ENCODE measurements at places on chromosomes 12 and 14. TPM values are rescaled to one million over a fixed set of nuclear protein-coding genes. Genes with fewer than 3 reads are reported as not detected.
A peak's percentile ranks its signal among the peaks of the same experiment; 100 is the strongest.

DNA sequence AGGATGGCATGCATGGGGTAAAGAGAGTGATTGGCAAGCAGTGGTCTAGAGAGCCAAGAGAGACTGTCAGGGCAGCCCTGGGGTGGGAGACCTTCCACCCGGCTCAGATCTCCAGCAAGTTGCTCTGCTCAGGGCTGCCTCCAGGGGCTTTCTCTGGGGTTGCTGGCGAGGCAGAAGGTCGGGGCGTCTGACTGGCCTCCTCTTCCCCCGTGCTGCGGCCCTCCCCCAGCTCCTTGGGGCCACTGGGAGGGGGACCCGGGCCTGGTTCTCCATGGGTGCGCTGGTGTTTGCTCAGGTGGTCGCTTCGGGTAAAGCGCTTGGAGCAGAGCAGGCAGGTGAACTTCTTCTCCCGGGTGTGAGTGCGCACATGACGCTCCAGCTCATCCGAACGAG lies 6.6 kb upstream of the AAAS start:
- peak; percentile 80 for DNase-seq
- peaks cover 6% of the 10 kb centered on the region for H3K4me1 ChIP-seq
- no peak overlapping the region for H3K27ac ChIP-seq
- H3K27me3 ChIP-seq = peaks cover 15% of the 10 kb centered on the region
- no peaks in the 10 kb centered on the region for H3K36me3 ChIP-seq
- no peak overlapping the region for H3K4me3 ChIP-seq

DNA sequence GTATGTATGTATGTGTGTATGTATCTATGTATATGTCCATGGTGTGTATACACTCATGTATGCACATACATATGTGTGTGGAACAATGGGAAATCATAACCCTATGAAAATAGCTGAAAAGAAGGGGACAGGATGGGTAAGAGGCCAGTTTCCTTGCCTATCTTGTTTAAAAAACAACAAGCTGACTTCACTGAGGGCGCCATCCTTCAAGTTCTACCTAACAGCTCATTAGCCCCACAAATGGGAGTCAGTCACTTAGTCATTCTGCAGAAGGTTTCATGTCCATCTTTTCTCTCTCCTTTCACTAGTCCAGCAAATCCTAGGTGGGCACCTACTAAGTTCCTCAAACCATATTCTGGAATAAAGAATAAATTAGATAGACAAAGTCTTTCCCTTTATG lies 14.7 kb downstream of the STON2 start:
- H3K36me3 ChIP-seq = no peaks in the 10 kb centered on the region
- DNase-seq = no peak
- no peaks in the 10 kb centered on the region for H3K4me1 ChIP-seq
- H3K27me3 ChIP-seq = no peaks in the 10 kb centered on the region
- H3K4me3 ChIP-seq = no peak overlapping the region

- DNase-seq = peak; percentile 22
- no peak overlapping the region for H3K27ac ChIP-seq
- no peaks in the 10 kb centered on the region for H3K27me3 ChIP-seq
Observed at GRCh38 chr12:85156569-85156968, 120.4 kb downstream of the LRRIQ1 start.

KLHL33 gene
- 0.36 TPM for total RNA-seq

- DNase-seq = peak; percentile 80
- H3K4me3 ChIP-seq = peak overlapping the region; percentile 72
- peaks cover 12% of the 10 kb centered on the region for H3K4me1 ChIP-seq
- H3K36me3 ChIP-seq = no peaks in the 10 kb centered on the region
Observed at GRCh38 chr14:100193417-100194357, 34.2 kb upstream of the DEGS2 start.

- no peaks in the 10 kb centered on the region for H3K36me3 ChIP-seq
- no peaks in the 10 kb centered on the region for H3K27me3 ChIP-seq
- no peak overlapping the region for H3K27ac ChIP-seq
- no peak overlapping the region for H3K4me3 ChIP-seq
- no peak for DNase-seq
Observed at GRCh38 chr12:85448548-85449139, 168.6 kb downstream of the ALX1 start.

GRCh38 chr12:113260127-113260526 lies 38.9 kb downstream of the TPCN1 start:
- H3K4me1 ChIP-seq = no peaks in the 10 kb centered on the region
- no peak overlapping the region for H3K27ac ChIP-seq
- DNase-seq = no peak
- H3K27me3 ChIP-seq = no peaks in the 10 kb centered on the region

PRH2 gene
- not detected for total RNA-seq

DNA sequence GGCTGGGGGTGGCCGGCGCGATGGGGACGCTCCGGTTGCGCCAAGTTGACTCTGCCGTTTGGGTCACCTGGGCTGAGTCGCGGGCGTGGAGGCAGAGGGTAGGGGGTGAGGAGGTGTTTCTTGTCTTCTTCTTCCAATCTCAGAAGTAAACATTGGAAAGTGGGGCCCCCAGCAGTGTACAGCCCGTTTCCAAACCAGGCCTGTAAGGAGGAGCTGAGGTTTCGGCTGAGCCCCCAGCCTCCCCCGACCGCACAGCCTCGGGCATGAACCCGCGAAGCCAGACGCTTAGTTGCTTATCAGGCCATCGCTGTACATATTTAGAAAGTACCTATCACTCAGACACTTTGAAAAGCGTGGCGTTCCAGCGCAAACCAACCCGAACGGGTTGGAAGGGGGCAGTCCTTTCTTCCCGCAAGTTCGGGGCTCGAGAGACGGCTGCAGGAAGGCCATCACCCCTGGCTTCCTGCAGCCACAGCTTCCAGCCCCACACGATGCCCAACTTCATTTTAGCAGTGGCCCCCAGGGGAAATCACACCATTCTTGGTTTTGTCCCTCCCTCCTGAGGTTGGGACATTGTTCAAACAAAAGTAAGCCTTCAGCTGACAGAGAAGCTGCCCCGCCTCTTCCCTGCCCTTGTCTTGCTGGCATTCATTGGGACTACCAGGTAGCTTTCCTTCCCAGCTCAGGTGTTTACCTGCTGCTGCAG lies 164.1 kb downstream of the ZFP36L1 start:
- H3K27me3 ChIP-seq = no peaks in the 10 kb centered on the region
- H3K4me3 ChIP-seq = peak overlapping the region; percentile 54
- no peak overlapping the region for H3K27ac ChIP-seq
- peaks cover 8% of the 10 kb centered on the region for H3K4me1 ChIP-seq

SERPINA4 gene
- total RNA-seq = not detected
